ENCODE measurements at places on chromosomes 11 and 22. TPM values are rescaled to one million over a fixed set of nuclear protein-coding genes. Genes with fewer than 3 reads are reported as not detected.

Gene OR2AG2
- not detected for total RNA-seq

Gene LIF
- total RNA-seq: 7.4 TPM

Gene SUN2
- 171 TPM for total RNA-seq

Gene SMC1B
- total RNA-seq: not detected

Gene APOA5
- total RNA-seq: 2.8 TPM

Measured in Peyer's patch (tissue), 4 donors.